ENCODE measurements at places on chromosomes 7 and 10.

- DNase-seq: no peak
These were observed 99.7 kb upstream of the CAV2 start for GRCh38 chr7:116399819-116400218.

GRCh38 chr7:158133515-158134271 lies 453.9 kb downstream of the PTPRN2 start:
- DNase-seq: no peak

DNA sequence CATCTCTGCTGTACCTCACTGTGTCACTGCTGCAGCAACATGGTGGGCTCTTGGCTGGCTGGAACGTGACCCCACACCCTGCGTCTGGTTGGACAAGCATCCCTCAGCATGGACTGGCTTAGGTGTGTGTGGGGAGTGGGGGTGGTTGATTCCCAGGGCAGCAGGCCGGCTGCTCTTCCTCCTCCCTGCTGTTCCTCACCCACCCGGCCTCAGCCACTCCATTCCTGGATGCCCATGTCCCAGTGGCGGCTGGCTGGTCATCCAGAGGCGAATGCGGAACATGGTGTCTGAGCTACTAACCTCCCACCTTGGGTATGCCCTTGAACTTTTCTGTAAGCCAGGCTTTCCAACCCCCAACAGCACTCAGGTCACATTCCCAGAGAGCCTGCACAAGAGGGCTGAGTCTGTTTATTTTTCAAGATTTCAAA lies 81.2 kb downstream of the GRK5 start:
- no peak for DNase-seq

- DNase-seq: no peak
These were observed 405 bp upstream of the ENTPD1 start for GRCh38 chr10:95755511-95756004.

DNA sequence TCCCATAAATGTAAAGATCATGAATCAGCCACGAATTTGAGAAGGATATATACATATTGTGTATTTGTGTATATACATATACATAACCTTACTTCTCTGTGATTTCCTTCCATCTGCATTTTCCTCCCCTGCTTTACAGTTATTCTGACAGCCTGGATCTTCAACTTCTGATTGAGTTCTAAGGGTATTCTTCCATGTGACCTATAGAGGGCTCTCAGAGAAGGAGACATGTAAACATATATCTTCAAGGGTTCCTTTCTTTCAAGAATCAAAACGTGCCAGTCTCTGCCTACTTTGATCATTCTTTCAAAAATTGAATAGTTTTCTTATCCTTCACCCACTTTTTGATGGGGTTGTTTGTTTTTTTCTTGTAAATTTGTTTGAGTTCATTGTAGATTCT lies 453.7 kb upstream of the POT1 start:
- DNase-seq: no peak

DNA sequence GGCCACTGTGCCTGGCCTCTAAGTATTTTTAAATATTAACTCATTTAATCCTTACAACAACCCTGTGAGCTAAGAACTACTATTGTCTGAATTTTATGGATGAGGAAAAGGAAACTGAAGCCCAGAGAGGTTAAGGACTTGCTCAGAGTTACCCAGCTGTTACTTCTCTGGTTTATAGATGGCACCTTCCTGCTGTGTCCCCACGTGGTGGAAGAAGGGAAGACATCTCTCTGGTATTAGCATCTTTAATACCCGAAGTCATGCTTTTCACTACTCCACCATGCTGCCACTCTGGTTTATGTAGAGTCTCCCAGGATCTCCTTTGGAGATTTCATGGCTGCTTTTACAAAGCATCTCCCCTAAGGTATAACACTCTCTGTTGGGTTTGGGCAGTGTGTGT lies 105.5 kb upstream of the MKLN1 start:
- DNase-seq: no peak

DNA sequence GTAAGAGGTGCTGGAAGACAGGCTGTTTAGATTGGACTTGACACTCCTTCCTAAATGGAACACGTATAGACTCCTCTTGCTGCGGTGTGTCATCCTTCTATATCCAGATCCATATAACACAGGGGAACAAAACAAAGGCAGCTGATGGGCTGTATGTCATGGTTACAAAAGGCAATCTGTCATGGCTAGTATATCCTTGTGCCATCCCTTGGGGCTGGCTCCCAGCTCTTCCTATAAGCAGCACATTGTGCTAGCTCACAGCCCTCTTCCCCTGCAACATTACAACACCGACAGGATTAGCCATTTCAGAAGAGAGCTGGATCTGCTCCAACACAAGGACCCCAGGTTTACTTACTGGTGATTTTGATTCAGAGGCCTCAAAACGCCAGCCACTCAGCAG lies 15.3 kb downstream of the LIPK start:
- no peak for DNase-seq

GRCh38 chr10:32953277-32953927 lies 4.6 kb downstream of the ITGB1 start:
- no peak for DNase-seq

DNA sequence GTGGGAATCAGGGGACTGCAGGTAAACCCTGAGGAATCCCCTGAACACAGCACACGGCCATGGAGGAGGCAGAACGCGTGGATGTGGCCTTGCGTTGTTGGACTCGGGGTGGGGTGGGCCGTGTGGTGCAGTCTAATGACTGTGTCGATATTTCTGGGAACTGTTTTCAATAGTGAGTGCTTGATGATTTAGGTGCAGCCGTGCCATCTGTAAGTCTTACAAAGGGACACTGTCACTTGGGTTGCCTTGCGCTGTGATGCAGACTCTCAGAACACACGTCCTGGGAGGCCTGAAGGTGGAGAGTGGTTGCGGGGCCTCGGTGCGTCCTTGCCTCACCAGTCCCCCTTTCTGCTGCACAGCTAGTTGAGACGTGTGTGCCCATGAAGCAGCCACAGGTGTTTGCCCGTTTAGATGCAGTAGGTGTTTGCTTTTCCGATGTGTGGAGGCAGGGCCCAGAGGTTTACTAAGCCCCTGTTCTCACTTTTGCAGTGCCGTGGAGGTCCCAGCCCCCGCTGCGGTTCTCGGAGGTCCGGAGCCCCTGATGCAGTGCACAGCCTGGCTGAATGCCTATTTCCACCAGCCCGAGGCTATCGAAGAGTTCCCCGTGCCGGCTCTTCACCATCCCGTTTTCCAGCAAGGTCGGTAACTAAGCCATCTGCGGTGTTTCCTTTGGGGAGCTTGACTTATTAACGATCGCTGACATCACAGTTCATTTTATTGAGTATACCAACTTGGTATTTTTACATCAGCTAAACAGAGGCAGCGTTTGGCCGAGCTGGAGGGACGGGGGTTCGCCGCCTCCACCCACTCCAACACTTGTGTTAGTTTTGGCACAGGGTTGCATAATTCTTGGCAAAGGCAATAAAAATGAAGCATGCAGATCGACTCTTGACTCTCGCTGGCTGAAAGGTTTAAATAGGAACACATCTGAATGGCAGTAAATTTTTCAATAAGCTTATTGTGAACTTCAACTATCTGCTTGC lies 240.7 kb downstream of the MGMT start:
- DNase-seq: no peak

DNA sequence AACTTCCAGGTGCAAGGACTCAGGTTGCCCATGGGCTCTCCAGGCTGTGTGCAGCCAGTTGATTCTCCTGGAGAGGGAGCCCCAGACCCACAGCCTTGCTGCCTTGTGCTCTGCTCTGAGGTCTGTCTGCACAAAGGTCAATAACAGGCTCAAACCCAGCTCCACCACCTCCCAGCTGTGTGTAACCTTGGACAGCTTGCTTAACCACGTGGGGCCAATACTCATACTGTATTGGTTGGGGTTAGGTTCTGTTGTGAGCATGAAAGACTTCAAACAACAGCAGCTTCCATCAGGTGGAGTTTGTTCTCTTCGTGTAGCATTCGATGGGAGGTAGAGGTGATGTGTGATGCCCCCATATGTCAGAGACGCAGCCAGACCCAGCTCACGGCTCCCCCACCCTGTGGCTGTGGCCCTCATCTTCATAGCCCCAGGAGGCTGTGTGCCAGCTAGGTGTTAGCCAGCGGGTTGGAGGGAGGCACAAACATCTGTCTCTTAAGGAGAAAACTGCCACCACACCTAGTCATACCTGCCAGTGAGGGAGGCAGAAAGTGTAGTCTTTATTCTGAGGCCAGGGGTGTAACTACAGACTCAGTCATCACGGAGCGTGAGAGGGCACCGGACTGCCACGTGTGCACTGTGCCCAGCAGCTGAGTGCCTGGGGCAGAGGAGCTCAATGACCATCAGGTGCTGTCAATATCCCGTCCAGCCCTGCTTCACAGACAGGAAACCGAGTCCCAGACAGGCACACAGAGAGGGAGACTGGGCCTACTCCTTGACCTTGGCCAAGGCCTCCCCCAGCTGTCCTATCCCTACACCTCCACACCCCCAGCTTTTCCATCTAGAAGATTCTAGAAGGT lies 8.1 kb upstream of the POLD2 start:
- DNase-seq: peak; percentile 50

GRCh38 chr10:123759501-123760031 lies 93.4 kb downstream of the GPR26 start:
- peak; percentile 13 for DNase-seq

GRCh38 chr10:112239347-112239746 lies 43.9 kb upstream of the TECTB start:
- DNase-seq: no peak

All from thymus (tissue), 14 donors.